Hepatic stellate cell (primary cell): ENCODE measurements at places on chromosomes 6 and 20.

- no peak for DNase-seq
These were observed 169.6 kb downstream of the TBXT start for GRCh38 chr6:165998072-165998471.

GRCh38 chr20:8386991-8387390 is 254.9 kb downstream of the PLCB1 start:
- no peak for DNase-seq

- no peak for DNase-seq
These were observed 52.4 kb downstream of the DNAH8 start for GRCh38 chr6:38767560-38767959.

DNA sequence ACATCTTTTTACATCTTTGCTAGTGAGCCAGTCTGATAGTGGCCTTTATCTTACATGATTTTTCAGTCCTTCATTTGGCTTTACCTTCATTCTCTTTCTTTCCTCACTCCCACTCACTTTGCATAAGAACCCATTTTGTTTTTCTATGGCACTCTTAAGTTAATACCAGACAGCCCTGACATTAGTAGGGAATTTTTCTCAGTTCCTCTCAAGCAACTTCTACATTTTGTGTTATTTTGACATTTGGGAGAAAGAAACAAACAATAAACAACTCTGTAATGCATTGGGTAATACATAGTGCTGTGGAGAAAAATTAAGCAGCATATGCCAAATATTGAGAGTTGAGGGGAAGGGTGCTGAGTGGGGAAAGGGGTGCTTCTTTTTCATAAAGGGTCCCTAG is 524.1 kb upstream of the JAG1 start:
- no peak for DNase-seq

DNA sequence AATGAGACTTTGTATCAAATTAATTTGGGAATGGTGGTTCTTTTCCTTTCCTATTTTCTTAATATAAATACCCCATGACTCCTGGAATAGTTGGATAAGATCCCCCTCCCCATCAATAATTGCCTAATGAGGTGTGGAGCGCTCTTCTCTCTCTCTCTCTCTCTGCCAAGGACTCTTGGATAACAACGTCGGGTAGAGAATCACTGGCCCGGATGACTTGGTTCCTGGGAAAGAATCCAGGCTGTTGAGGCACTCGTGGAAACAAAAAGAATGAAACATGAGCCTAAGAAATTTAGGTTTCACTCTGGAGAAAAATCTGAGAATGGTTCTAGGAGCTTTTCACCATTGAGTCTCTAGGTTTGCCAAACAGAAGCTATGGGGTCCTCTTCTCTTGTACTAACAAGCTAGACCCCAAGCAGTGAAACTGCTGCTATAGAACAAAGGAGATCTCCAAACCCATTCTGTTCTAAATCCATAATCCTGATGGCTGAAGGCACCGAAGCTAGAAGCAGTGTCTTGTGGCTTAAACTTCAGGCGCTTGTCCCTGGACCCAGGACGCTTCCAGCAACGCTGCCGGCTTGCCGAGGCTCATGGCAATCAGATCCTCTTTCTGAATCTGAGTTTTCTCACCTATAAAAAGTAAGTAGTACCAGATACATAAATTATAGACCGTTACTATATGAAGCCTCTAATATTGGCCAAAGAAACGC is 241.6 kb upstream of the BTBD3 start:
- DNase-seq = no peak

- DNase-seq = no peak
These were observed 2.9 kb downstream of the ADGRF5 start for GRCh38 chr6:46918806-46919205.

DNA sequence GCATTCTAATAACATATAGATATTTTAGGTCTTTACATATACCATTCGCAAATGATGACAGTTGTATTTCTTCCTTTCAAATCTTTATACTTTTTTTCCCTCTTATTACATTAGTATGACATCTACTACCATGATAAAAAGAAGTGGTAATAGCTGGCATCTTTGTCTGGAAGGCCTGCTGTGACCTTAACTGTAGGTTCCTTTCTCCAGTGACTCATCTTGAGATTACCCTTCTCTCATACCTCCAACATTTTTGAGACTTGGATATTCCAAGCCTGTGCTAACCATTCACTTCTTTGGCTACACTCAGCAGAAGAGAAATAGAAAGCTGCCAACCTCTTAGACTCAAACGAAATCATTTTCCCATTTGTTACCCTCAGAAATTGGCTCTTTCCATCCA is 30.3 kb downstream of the ZKSCAN8 start:
- no peak for DNase-seq

DNA sequence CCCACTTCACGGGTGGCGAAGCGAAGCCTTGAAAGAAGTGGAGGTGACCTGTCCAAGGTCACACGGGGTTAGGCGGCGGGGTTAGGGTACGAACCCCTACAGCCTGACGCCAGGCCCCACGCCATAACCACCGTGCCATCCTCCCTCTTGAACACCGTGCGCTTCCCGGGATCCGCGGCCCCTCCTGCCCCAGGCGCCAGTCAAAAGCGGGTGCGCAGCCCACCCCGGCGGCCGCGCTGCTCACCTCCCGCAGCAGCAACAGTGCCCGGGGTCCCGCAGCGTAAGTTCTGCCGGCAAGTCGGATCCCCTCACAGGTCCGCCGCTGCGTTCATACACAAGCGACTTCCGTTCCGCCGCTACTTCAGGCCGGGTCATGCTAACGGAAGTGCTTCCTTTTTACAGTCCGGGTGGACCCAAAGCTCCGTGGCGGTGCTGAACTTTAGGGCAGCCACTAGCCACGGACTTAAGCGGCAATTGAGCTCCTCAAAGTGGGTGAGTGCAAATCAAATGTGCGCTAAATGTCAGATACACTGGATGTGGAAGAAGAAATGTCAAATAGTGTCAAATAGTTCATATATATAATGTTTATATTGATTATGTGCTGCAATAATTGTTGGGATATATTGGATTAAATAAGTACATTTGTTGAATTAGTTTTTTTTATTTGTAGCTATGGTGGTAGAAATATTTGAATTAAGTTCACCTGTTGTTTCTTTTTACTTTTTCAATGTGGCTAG is at the start of gene CDK5RAP1:
Gene CDK5RAP1, minus strand, starts transcription at position 336 of the 737 bp plus-strand sequence. CDS start 4,455 bp downstream, outside the sequence.
- peak; percentile 83 for DNase-seq

DNA sequence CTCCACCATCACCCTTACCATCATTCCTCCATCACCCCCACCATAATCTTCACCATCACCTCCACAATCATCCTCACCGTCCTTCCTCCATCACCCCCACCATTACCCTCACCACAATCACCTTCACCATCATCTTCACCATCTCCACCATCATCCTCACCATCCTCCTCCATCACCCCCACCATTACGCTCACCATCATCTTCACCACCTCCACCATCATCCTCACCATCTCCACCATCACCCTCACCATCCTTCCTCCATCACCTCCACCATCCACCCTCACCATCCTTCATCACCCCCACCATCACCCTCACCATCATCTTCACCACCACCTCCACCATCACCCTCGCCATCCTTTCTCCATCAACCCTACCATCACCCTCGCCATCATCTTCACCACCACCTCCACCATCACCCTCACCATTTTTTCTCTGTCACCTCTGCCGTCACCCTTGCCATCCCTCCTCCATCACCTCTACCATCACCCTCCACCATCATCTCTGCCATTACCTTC is 33.1 kb upstream of the MPC1 start:
- DNase-seq = no peak

DNA sequence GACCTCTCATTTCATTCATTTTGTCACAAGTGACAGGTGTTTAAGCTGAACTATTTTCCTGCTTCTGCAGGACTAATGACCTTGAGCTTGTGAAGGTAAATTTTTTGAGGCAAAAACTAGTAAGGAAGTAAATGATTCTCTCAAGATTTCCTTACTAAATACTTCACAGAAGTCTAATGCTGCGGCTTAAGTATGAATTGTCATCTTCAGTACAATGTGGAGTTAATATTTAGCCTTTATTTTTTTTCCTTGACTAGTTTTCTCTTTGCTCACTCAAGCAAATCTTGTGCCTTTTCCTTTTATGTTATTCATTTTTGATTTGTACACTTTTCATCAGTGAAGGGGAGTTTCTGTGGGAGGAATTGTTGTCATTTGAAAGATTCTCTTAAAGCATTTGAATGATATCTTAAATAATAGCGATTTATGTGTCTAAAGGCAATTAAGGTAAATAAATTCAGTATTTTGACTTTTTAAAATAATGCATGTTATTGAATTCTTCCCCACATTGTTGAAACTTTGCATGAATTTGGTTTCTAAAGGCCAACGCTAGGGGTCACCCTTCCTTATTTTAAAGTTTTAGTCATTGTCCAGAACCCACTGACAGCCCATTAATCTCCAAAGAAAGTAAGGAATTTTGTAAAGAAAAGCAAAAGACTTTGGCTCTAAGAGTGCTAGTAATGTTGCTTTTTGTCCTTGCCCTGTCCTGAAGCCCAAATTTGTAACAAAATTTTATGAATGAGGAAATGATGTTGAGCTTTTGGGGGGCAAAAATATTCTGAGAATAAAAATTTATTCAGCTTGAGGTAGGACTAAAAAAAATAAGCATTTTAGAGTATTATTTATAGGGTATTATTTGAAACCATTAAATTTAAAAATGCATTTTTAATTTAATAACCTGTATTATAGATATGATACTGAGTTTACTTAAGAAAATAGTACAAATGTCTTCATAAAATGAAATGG is 157.4 kb upstream of the LAMA2 start:
- DNase-seq = peak; percentile 11

- no peak for DNase-seq
These were observed 133.8 kb downstream of the ARID1B start for GRCh38 chr6:156910938-156911337.

DNA sequence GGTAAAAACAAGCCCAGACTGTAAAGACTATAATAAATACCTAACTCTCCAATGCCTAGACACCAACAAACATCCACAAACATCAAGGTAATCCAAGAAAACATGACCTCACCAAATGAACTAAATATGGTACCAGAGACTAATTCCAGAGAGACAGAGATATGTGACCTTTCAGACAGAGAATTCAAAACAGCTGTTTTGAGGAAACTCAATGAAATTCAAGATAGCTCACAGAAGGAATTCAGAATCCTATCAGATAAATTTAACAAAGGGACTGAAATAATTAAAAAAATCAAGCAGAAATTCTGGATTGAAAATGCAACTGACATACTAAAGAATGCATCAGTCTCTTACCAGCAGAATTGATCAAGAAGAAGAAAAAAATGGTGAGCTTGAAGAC is 26.6 kb downstream of the NCOA6 start:
- no peak for DNase-seq

GRCh38 chr20:19504251-19504650 is 253.8 kb upstream of the RIN2 start:
- no peak for DNase-seq
